ENCODE measurements at places on chromosomes 3 and 15.

DNA sequence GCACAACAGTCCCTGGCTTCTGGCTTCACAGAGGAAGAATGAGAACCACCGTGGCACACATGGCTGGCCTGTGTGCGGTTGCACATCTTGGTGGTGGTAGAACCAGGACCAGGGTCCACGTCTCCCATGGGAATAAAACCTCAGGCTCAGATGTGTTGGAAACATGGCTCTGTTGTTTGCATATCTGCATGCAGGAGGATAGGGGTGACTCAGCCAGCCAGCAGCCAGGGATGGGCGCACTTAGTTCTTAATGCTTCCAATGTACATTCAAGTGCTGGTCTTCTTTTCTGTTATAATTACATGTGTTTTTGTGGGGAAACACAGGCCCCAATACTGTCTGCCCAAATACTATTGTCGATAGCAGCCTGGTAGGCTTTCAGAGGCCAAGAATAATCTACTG lies 35.8 kb upstream of the BCL2L10 start:
- no peak for DNase-seq

DNA sequence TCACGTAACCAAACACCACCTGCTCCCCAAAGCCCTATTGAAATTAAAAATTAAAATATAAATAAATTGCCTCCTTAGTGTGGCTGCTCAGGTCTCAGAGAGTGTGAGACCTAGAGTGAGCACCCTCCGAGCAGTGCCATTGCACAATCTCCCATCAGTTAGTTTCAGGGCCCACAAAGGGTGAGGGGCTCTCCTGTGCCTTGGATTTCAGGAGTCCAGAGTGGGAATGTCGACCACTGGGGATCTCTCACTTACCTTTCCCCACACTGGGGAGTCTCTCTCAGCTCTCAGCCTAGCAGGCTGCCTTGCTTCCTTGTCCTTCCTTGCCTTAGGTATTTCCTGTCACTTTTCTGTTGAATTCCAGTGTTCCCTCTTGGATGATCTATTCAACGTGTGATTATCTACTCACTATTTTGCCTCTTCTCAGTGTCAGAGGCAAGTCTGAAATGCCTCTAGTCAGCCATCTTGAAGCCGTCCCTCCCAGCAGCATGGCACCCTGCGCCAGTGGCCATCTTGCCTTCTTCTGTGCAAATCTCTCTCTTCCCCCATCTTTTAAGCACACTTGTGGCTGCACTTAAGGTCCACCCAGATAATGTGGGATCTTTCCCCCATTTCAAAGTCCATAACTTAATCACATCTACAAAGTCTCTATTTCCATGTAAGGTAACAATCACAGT lies 119.3 kb downstream of the LRRK1 start:
- DNase-seq = no peak

DNA sequence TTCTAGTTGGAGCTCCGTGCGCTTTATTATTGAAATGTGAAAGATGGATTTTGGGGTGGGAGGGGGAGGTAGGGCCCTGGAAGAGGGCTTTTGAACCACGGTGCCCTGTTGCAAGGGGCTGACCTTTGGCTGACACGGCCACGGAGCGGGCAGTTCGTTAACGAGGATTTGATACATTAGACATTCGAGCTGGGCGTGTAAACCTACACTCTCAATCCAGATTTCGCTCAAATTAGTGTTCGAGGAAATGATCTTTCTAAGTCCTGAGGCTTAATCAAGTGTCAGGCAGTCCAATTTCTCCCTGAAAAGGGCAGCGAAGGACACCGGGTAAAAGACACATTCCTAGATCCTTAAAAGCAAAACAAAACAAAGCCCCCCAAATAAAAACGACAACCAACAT lies 13.0 kb downstream of the ZIC1 start:
- no peak for DNase-seq

GRCh38 chr3:157351981-157352380 lies 84.7 kb upstream of the PTX3 start:
- no peak for DNase-seq

DNA sequence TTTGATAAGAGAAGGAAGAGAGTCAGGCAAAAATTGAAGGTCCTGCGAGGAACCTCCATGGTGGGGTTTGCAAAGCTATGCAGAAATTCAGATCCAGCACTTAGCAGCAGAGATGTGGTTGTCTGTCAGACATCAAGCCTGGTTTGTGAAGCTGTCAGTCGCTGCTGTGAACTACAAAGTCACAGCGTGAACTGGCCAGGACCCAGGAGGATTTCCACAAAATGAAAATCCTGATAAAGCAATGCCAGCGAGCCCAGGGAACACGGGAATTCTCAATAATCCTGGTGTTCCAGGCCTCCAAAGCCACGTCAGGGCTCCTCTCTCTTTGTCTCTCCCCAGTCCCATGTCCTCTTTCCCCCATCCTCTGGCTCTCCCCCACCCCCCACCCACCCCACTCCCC lies 296.9 kb upstream of the GADL1 start:
- DNase-seq = no peak

DNA sequence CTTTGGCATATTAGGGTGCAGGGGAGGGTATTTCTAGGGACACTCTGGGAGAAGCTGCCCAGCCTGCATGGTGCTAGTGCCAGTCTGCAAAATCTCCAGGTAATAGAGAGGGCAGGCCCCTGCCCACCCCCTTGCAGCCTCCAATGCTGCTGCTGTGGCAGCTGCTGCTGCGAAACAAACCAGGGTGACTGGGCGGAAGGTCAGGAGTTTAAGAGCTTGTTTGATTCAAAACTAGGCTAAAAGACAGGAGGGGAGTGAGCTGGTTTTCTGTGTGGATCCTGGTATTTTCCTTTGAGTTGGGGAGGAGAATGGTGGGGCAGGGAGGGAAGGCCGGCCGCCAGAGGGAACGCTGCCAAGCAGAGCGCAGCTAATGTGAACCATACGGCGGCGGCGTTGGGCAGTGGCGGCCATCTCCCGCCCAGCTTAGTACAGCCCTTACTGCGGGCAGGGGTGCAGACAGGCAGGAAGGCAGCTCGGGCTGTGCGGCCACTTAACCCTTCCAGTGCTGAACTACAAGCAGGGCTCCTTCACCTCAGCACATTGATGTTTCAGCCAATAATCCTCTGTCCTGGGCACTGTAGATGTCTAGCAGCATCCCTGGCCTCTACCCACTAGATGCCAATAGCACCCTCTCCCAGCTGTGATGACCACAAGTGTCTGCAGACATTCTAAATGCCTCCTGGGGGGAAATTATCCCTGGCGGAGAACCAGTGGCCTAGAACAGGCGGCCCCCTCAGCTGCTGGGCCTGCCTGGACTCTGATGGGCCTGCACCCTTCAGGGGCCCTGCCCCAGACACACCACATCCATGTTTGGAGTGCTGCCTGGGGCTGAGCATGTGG lies 125.7 kb downstream of the EEFSEC start:
- no peak for DNase-seq

GRCh38 chr3:16961621-16962205 lies 77.0 kb downstream of the PLCL2 start:
- no peak for DNase-seq

DNA sequence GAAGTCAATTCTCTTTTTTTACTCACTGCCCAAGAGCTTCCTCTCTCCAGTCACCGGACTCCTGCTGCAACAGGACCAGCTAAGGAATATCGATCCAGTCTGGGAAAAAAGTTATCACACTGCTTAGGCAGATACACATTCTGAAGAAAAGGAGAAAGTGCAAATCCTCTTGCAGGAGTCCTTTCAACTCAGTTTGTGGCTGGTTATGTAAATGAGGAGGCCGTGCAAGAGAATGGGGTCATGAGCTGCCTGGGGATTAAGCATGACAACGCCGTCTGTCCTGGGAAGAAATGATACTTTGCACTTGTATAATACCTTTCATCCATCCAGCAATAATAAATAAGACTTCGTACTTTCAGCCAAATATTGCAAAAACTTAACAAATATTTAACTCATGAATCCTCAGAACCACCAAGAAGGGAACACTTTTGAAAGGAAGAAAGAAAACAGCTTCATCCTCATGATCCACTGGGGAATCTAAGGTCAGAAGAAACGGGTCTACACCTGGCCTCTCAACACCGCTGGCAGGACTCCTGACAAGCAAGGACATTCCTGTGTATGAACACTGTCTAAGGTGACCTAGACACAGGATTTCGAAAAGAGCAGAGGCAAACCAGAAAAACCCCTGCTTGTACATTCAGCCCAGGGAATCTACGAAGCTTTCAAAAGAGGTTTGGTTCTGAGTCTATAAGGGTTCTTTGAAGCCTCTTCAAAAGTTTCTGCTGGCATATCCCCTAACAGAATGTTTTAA lies 13.1 kb upstream of the WWTR1 start:
- DNase-seq = no peak

DNA sequence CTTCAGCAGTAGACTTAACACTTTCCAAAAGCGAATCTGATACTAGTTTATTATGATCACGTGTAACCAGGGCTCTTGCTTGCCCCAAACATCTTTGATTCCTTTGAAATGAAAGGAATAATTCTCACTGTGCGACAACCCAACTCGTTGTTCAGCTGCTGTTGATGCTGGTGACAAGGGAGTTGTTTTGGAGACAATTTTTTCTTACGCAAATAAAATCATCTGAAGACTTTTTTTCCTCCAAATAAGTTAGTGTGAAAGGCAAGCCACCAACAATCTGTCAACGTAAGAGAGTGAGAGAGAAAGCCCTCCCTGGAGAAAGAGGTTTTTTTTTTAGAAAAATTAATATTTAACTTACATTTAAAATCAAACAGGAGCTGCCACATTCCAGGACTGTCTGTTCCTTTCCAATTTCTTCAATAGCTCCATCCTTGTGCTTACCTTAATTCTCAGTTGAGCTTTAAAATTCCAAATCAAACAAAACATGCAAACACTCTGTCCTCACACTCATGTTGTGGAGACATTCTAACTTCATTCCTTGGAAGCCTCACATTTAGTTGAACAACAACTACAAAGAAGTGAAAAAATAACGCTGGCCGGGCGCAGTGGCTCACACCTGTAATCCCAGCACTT lies 4.9 kb upstream of the P3H2 start:
- DNase-seq = no peak

GRCh38 chr15:100914876-100915275 lies 4.3 kb upstream of the LRRK1 start:
- peak; percentile 32 for DNase-seq

GRCh38 chr3:193489949-193490348 lies 64.7 kb downstream of the ATP13A4 start:
- DNase-seq = no peak

DNA sequence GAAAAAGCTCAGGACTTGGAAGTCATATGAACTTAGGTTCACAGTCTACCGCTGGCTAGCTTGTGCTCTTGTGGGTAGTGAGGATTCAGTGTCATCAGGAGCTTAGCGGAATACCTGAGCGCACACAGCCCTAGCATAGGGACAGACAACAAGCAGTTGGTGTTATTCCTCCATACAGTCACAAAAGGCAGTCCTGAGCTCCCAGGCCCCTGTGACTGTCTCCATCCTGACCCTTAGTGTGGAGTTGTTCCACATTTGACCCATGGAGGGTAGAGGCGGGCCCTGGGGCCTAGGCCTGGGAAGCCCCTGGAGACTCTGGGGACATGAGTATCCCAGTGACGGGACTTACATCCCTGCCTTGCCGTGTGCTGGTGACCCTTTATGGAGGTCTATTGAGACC lies 131.5 kb upstream of the PLXNA1 start:
- DNase-seq = no peak

DNA sequence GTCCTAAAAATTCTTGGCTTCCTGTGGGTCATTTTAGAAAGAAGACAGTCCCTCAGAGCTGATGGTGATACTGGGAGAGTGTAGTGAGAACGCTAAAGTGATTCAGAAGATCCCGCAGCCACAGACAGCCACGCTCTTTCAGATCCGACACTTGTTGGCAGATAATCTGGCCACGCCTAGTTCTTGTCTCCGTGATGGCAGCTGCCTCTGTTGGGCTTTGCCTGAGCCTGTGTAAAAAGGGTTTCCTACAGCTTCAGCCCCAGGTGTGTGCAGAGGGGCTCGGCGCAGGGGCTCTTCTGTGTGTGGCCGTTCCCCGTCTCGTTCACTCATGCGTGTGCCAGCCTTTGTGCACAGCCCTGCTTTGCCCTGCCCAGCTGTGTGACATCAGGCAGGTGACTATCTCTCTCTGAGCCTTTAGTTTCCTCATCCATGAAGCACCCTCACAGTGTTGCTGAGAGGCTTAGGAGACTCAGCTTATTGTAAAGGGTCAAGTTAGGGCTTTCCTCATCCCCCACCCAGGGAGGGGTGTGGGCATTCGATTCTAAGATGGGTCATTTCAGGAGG lies 6.3 kb downstream of the IRAK2 start:
- no peak for DNase-seq

DNA sequence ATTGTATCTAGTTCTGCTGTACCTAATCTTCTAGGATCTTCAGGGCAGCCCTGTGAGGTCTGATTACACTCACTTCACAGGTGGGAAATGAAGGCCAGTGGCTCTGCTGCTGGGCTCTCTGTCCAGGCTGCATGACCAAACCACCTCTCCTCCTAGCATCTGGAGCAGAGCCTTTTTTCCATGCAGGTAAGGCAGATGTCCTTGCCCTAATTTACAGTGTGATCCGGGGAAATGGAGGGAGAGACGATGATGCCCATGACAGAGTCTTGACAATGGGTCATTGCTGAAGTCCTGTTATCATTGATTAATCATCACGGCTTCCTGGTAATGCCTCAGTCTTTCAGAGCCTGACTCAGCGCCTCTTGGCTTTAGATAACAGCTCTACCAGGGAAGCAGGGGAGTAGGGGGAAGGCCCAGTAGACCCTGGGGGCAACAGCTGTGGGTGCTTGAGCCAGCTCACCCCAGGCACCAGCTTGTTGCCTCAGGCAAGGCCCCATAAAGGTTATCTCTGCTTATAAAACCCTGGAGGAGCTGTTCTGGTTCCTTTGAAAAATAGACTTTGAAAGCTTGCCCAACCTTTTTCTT lies 153.4 kb downstream of the GABRG3 start:
- DNase-seq = no peak

DNA sequence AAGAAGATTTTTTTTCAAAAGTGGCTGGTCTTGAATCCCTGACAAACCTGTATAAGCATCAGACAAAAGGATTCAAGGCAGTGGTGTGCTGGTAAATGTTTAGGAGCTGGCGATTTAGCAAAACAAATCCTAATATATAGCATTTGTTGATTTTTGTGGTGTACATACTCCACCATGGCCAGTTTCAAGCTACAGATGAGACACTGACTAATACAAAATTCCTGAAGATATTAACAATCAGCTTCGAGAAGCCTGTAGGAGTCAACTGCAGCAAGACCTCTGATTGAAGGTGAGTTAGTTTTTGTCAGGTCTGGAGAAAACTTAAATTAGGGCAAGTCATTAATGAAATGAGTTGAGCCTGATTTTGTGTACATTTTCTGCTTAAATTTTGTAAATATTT lies 6.7 kb downstream of the STRIT1 start:
- DNase-seq = no peak

- peak; percentile 84 for DNase-seq
These were observed 3.3 kb upstream of the ITPKA start for GRCh38 chr15:41490355-41490754.
